ENCODE measurements at places on chromosomes 16 and 17.
A peak's percentile ranks its signal among the peaks of the same experiment; 100 is the strongest.

DNA sequence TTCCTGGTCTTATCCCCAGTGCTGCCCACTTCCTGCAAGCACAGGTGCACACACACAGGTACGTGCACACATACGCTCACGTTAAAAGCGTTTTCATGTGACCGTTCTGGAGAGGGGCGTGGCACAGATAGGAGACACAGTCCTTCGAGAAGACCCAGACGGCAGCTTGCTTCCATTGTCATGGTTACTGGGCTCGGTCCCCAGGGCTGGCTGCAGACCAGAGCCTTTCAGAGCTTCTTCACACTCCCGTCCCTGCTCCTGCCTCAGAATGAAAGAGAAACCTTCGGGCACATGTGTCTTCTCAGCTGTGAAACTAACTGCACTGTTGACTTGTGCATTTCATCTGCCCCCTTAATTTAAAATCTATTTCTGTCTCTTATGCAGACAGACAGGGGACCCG lies 154.2 kb downstream of the PITPNC1 start:
- no peak for DNase-seq

GRCh38 chr17:76384222-76384986 lies at the start of gene SPHK1:
Gene SPHK1, plus strand, starts transcription at chr17:76384609. Its CDS starts 1,036 bp downstream, at chr17:76385645.
- peak; percentile 81 for DNase-seq

DNA sequence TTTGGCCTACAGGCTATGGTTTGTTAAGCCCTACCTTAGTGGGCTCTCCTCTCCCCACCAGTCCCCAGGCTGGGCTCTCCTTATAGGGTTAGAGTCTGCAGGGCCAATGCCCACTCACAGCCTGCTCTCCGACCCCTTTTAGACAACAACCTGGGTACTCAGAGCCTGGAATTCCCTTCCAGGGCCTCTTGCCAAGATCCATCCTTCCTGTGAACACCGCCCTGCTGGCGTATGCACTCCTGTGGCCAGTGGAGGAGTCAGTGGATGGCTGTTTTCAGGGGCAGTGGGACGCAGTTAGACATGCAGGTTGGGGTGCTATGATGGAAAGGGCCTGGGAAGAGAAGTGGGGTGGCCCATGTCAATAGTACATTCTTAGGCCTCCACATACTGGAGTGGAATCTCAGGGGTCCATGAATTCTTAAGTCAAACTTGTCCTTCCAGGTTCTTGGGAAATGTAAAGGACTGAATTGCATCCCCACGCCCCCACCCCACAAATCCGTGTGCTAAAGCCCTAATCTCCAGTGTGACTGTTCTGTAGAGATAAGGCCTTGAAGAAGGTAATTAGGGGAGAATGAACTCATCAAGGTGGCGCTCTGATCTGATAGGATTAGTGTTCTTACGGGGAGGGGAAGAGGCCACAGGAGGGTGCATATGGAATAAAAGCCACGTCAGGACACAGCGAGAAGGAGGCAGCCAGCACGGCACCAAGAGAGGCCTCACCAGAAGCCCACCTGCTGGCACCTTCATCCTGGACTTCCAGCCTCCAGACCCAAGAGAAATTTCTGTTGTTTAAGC lies 81.6 kb upstream of the CACNG5 start:
- no peak for DNase-seq

DNA sequence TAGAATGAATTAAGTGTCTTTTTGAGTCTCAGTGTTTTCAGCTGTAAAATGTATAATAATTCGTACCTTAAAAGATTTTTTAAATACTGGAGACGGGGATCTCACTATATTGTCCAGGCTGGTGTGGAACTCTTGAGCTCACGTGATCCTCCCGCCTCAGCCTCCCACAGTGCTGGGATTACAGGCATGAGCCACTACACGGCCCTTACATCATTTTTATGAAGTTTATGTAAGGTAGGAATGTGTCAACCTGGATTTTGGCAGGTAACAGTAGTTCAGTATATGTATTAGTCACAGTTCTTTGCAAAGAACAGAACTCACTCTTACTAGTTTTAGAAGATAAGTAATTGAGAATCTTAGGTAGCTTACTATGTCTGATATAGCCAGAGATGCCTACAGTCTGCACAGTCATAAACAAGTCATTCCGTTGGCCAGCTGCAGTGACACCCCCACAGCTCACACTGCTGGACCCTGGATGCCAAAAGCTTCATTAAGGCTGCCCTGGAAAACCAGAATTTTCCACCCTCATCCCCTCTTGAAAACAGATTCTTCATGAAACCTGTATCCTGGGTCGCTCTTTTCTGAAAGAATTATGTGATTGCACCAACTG lies 583 bp upstream of the COX6A2 start:
- no peak for DNase-seq

DNA sequence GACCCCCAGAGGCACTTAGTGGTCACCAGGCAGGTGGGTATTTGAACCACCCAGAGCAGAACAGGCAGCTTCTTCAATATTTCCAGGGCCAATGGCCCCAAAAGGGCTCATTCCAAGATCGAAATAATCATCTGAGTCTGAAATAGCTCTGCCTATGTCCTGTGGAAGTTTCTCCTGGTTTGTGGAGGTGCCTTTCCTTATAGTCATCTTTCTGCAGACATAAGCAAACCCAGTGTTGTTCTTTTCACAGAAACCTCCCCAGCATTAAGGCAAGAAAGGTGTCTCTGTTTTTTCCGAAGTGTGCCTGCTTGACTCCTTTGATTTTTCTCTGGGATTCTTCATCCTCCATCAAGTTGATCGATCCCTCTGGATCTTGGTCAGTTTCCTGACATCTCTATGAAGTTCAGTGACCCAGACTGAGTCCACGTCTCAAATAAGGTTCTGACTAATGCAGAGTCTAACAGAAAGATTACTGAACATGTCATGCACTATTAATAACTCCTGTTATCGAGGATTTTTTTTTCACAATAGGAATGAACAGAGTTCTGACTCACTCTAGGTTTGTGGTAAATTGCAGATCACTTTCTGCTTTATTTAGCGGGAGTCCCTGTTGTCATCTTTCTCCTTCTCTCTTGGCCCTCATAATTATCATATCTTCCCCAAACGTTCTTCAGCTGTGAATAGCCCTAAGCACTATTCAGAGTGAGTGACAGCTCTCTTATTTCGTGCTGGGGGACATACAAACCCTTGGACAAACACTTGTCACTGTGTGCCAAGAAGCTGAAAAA lies 1.5 kb downstream of the LRRC3C start:
- no peak for DNase-seq
